ENCODE measurements at places on chromosomes 11 and 22.

DNA sequence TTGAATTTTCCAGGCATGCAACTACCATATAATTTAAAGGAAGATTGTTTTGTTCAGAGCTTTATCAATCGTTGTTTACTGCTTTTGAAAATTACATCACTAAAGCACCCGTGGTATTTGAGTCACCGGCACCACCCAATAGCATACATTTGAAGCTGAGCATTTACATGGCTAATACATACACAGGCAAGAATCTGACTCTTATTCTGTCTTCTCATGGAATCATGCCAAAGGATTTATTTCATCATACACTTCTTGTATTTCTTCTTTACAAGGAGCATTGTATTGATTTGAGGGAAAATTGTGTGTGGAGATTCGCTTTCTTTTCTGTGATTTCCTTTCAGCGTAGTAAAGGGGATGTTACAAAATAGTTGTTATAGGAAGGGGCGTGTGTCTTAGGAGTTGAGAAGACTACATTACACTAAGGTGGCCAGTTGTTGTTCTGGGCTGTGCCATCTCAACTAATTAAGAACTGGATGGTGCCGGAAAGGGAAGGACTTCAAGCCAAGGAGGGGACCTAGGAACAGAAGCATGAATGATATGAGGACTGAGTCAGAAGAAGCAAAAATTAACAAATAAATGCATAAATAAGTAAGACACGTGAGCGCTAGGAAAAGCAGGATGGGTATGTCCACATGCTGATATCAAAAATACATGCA lies 12.9 kb upstream of the CD3E start:
- DNase-seq, result no peak

DNA sequence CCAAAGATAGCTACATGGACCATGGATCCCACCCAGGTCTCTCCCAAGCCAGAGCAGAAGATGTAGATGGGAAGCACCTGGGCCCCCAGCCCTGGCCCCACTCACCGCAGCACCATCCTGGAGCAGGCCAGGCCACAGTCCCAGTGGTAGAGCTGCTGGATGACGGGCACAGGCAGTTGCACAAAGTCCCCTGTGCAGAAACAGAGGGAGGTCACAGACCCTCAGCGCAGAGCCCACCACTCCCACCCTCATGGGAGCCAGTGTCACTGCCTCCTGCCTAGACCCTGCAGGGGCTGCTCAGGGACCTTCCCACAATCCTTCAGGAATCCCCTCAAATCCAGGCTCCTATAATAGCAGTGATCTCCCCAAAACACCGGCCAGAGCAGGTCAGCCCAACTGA lies 6.1 kb downstream of the GUCD1 start:
- DNase-seq, result no peak

DNA sequence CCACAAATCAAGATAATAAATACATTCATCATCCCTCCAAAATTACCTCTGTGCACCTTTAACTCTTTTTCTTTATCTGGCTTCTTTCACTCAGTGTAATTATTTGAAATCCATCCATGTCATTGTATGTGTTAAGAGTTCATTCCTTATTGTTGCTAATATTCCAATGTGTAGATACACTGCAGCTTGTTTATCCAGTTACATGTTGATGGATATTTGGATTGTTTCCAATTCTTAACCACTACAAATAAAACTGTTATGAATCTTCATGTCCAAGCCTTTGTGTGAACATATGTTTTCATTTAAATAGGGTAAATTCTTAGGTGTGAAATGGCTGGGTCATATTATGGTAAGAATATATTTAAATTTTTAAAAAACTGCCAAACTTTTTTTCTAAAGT lies 323.3 kb upstream of the NCAM1 start:
- DNase-seq, result no peak

GRCh38 chr11:84681456-84681855 lies 945.7 kb downstream of the DLG2 start:
- no peak for DNase-seq

GRCh38 chr11:64379160-64379559 lies 20.2 kb downstream of the RPS6KA4 start:
- no peak for DNase-seq

- DNase-seq, result no peak
Observed at GRCh38 chr11:74731301-74732094, at the start of gene CHRDL2. Gene CHRDL2, minus strand, starts transcription at chr11:74731426. Its CDS starts 538 bp downstream, at chr11:74730888.
